Stimulated activated CD4-positive, alpha-beta T cell treated with anti-CD3 and anti-CD28 coated beads, TNF-alpha, amount 100 ng/mL, for 24 hours (primary cell): ENCODE measurements at places on chromosomes 13 and 19.

GRCh38 chr13:25200783-25201182 is 28.7 kb upstream of the AMER2 start:
- DNase-seq, result no peak

GRCh38 chr19:19525611-19526380 is 2.9 kb upstream of the YJEFN3 start:
- DNase-seq, result no peak

DNA sequence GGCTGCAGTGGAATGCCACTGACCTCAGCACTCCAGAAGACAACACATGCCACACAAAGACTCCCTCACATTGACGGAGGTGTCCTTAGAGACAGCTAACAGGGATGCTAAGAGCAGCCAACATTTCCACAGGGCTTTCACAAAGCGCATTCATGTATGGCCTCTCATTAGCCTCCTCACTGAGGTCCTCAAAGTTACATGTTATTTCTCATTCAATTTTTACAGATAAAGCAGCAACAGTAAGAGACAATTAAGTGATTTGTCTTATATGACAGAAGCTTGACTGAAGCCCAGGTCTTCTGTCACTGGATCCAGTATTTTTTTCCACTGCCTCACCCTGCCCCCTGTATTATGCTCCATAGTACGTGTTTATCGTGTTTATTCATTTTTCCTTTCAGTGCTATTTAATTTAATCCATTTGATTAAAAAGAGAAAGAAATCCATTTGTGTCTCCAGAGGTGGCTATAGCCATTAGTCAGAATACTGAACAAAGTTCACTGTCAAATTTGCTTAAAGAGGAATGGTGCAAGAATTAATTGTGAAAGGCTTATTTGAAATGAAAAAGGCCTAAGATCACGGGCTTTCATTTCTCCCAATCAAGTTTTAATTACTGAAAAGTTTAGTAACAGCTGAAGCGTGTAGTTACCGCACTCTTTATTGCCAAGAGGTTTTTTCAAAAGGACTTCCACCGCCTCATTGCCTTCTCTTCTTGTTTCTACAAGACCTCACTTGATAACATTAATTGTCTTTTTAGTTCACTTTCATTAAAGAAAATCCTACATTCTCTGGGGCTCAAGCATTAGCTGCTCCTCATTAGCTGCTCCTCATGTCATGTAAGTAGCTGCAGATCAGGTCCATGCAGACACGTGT is 115.0 kb downstream of the COG6 start:
- DNase-seq, result no peak

DNA sequence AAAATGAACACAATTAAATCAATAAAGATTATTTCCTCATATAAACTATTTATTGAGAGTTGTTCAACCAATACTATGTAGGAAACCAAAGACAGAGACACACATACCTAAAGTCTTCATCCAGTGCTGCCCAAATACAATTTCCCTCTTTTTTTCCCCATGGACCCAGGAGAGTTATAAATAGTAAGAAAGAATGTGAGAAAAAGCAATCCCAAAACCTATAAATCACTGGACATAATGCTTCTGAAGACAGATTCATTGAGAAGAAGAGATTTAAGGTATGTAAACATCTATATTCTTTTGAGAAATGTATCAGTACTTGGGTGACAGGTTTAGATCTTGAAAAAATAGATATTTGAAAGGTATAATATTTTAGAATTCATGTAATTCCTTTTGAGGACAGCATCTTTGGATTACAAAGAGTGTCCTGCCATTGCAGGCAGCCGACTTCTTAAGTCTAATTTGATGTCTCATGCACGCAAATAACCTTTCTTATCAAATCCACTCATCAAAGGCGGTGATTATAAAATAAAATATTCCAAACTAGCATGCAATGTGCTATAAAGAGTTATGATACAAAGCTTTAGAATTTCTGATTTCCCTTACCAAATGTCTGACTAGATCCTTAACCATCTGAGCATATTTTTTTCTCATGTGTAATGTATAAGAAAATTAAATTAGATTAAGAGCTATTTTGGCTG is 739.4 kb downstream of the LIG4 start:
- DNase-seq, result no peak

DNA sequence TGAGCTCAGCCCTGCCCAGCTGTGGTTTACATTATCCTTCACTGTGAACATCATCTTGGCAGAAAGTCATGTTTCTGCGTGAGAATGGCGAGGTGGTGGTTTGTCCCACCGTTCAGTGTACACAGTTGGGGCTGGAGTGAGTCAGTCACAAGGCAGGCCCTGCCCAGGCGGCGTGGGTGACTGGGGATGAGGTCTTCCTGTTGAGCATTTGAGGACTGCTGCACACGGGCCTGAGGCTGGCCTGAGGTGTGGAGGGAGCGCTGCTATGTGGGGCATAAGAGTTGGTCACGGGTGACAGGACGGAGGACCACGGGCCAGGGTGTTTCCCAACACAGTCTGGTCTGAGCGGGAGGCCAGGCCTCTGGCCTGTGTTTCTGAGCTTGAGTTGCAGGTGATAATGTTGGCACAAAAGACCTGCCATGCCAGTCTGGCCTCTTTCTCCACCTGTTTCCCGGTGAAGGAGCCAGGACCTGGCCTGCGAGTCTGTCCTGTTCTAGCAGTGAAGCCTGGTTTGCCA is 13.4 kb upstream of the C19orf33 start:
- no peak for DNase-seq

DNA sequence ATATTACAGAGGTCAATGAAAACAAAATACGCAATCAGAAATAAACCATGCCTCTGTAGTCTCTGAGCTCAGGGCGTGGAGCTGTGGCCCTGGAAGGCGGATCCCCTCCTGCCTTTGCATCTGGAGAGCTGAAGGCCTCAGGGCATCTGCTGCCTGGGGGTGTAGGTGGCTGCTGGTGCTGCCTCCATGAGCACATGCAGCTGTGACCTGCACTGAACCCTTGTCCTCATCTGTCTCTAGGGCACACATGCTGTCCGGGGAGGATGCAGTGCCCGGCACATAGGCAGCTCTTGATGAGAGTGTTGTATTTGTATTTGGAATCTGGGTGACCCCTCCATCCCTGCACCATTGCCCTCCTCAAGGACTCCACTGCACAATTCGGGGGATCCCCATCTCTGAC is 185.7 kb downstream of the TEX29 start:
- no peak for DNase-seq

GRCh38 chr19:36116344-36116637 is 1.0 kb downstream of the TBCB start:
- DNase-seq, result no peak

GRCh38 chr19:8641908-8642547 is 11.6 kb downstream of the NFILZ start:
- no peak for DNase-seq

DNA sequence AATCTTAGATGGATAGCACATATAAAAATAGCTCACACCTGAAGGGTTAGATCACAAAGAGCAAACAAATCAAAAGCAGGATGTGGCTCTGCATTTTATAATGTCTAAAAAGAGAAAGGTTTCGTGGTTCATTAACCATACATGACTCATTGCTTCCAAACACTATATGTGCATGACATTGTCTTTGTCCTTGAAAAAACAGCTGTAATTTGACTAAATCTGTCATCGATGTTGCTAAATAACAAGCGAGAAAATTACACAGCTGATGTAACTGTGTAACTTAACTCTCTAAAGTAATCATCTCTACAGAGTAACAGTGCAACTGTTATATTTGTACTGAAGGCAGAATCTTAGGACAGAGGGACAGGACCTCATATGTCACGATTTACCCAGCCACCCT is 383.1 kb upstream of the GPC6 start:
- DNase-seq, result no peak

GRCh38 chr13:101655435-101655834 is 203.0 kb downstream of the ITGBL1 start:
- no peak for DNase-seq

DNA sequence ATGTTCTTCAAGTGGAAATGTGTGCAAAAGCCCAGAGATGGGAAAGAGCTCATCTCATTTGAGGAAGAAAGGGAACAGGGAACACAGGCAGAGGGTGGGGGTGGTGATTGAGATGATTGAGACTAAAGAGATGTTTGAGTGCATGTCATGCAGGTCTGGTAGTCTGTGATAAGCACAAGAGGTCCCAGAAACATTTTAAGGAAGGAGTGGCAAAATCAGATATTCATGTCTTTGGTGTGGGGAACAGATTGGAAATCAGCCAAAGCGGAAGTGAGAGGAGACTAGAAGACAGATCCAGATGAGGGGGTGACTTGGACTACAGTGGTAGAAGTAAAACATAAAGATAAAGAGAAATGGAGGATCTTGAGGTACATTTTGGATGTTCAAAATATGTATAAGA is 39.4 kb upstream of the DACH1 start:
- DNase-seq, result no peak

- DNase-seq, result no peak
Observed at GRCh38 chr13:35210261-35210660, 266.2 kb downstream of the MAB21L1 start.

DNA sequence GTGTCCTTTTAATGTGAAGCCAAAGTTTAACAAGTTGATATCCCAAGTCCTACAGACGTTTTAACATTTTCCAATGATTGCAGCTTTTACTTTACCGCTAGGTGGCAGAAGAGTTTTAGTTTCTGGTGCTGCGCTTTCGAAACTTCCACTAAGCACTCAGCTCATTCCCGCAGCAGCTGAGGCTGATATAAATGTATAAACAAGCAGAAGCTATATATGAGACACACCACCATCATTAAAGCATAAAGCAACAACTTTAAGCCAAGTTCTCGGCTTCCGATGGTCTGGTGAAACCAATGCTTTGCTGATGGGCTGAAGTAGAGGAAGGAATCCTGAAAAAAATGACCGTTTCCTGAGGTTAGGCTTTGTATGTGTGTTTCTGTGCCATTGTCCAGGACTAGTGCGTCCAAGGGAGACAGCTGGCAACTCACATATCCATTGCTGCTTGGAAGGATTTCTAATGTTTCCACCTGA is 753.9 kb downstream of the OLFM4 start:
- DNase-seq, result no peak

DNA sequence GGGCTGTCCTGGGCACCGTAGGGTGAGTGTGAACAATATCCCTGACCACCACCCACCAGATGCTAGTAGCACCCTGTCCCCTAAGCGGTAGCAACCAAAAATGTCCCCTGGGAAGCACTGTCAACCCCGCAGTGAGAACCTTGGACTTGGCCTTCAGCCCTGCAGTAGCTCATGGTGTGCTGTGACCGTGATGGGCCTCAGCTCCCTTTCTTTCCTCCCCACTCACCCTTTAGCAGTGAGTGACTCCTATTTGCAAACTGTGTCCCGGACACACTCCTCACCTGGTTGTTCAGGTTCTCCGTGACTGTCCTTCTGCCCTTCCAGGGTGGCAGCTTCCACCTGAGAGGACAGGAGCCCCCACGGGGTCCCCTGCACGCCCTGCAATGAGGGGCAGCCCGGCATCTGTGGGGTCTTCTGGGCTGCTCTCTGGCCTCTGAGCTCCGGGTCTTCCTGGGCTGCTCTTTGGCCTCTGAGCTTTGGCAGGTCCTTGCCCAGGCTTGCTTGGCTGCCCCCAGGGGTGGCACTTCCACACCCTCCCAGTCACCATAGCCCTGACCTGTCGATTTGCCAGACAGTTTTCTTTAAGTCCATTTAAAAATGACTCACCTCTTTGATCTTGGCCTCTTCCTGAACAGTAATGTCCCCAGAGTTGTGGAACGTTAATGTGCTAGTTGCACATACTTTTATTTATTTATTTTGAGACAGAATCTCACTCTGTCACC is 3.8 kb downstream of the KDM4B start:
- DNase-seq, result no peak

DNA sequence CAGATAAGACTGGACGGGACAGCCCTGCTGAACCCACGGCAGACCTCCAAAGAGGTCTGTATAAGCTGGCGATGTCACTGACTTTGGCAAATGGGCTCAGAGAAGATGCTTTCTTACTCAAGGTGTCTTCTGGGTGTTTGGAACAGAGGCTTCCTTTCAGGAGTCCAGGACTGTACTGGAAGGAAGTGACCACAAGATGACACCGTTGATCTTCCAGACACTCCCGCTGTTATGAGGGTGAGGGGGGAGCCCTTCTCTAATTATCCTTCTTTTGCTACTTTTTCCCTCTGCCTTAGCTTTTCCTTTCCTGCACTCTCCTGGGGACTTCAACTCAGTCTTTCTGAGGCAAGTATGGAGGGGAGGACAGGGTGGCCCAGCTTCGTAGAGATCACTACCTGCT is 65.2 kb upstream of the ZNF599 start:
- no peak for DNase-seq

GRCh38 chr13:75251188-75251587 is 230.8 kb downstream of the TBC1D4 start:
- no peak for DNase-seq

DNA sequence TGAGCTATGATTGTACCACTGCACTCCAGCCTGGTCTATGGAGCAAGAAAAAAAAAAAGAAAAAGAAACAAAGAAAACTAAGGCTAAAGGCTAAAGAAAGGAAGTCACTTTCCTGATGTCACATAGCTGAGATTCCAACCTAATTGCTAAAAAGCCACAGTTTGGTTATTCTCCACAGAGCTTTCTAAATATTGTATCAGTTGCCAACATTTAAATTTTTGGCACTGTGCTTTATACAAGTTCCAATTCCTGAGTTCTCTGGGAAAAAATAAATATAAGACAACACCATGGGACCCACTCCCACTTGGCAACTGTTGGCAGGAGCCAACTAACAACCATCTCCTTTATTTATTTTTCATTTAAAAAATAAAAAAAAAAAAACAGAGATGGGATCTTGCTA is 11.2 kb upstream of the LYPD3 start:
- DNase-seq, result no peak

DNA sequence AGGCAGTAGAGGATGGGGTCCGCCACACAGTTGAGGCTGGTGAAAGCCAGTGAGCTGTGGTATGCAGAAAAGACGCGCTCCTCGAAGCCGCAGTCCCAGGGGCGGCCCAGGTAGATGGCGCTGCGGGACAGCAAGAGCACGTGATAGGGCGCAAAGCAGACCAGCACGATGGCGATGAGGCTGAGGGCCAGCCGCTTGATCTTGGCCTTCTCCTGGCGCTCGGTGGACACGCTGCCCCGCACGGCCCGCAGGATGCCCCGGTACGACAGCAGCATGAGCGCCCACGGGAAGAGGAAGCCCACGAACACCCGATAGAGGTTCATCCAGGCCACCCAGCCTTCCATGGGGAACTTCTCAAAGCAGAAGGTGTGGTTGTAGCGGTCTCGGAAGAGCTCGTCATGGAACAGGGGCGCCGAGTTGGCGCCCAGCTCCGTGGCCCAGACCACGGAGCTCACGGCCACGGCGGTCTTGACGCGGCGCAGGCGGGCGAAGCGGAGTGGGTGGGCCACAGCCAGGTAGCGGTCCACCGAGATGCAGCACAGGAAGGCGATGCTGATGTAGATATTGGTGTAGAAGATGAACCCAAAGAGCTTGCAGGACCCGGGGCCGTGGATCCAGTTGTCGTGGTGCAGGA is 6.5 kb upstream of the OPA3 start:
- DNase-seq, result no peak

- no peak for DNase-seq
Observed at GRCh38 chr13:110012102-110012739, 225.8 kb upstream of the IRS2 start.

GRCh38 chr13:53240401-53241025 is 211.9 kb downstream of the OLFM4 start:
- no peak for DNase-seq
